ENCODE measurements at places on chromosomes 4 and X. TPM values are rescaled to one million over a fixed set of nuclear protein-coding genes. Genes with fewer than 3 reads are reported as not detected.

ABRAXAS1 gene
- total RNA-seq: 10.1 TPM

SHROOM4 gene
- 2.4 TPM for total RNA-seq

RTL9 gene
- 0.37 TPM for total RNA-seq

SCRG1 gene
- 8.3 TPM for total RNA-seq

KIF4A gene
- 1.2 TPM for total RNA-seq

CSAG3 gene
- not detected for total RNA-seq

ZNF518B gene
- 37.4 TPM for total RNA-seq

HAND2 gene
- total RNA-seq: 56.4 TPM

ASB11 gene
- not detected for total RNA-seq

MAP7D3 gene
- 15.7 TPM for total RNA-seq

PABPC1L2A gene
- total RNA-seq: not detected

CLCN4 gene
- 1.6 TPM for total RNA-seq

ADH1C gene
- total RNA-seq: not detected

H2AZ1 gene
- total RNA-seq: 174 TPM

OTC gene
- total RNA-seq: not detected

DCLK2 gene
- 10.1 TPM for total RNA-seq

SPARCL1 gene
- not detected for total RNA-seq

NAP1L2 gene
- total RNA-seq: 0.59 TPM

PDZD4 gene
- total RNA-seq: under 0.01 TPM

ELOVL6 gene
- total RNA-seq: 50.9 TPM

ADAM29 gene
- not detected for total RNA-seq

NPY2R gene
- total RNA-seq: not detected

FGF2 gene
- total RNA-seq: 169 TPM

RAB9B gene
- 0.78 TPM for total RNA-seq

ANXA3 gene
- 9.3 TPM for total RNA-seq

MAGEB10 gene
- not detected for total RNA-seq

CXCL11 gene
- not detected for total RNA-seq

FGF5 gene
- total RNA-seq: 33.6 TPM

XAGE1A gene
- total RNA-seq: not detected

MUC7 gene
- total RNA-seq: not detected

TRMT44 gene
- total RNA-seq: 15.4 TPM

CDKL5 gene
- total RNA-seq: 5.0 TPM

LRAT gene
- not detected for total RNA-seq

HSFX2 gene
- total RNA-seq: not detected

SHROOM3 gene
- 5.3 TPM for total RNA-seq
